ENCODE measurements at places on chromosomes 4 and X.
A peak's percentile ranks its signal among the peaks of the same experiment; 100 is the strongest.

GRCh38 chrX:69076088-69076487 is 89.2 kb downstream of the PJA1 start:
- no peak for DNase-seq

GRCh38 chr4:2322227-2322626 is 60.3 kb upstream of the MXD4 start:
- no peak for DNase-seq

DNA sequence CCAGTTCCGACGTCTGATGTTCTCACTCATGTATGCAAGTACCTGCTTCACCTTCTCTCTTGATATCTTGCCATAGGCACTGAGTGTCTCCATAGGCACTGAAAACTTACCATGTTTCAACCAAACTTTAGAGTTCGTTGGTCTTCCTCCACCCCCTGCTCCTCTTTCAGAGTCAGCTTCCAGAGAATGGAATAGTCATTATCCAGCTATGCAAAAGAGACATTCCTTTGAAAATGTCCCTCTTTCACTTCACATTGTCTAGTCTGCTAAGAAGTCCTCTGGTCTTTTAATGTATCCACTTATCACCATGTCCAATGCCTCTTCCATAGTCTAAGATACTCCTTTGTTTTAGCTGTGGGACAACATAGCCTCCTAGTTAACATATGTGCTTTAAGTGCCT is 566.0 kb upstream of the TENM3 start:
- no peak for DNase-seq

- DNase-seq = no peak
These were observed 14.8 kb downstream of the INTS6L start for GRCh38 chrX:135535077-135535940.

GRCh38 chr4:140858897-140859296 is 102.7 kb upstream of the TBC1D9 start:
- DNase-seq = no peak

- DNase-seq = no peak
These were observed 38.3 kb upstream of the MAPK10 start for GRCh38 chr4:86398187-86398586.

GRCh38 chr4:184479516-184479950 is 5.2 kb upstream of the IRF2 start:
- DNase-seq = no peak

- DNase-seq = peak; percentile 69
These were observed 25.4 kb downstream of the SEC31A start for GRCh38 chr4:82865592-82865991.

DNA sequence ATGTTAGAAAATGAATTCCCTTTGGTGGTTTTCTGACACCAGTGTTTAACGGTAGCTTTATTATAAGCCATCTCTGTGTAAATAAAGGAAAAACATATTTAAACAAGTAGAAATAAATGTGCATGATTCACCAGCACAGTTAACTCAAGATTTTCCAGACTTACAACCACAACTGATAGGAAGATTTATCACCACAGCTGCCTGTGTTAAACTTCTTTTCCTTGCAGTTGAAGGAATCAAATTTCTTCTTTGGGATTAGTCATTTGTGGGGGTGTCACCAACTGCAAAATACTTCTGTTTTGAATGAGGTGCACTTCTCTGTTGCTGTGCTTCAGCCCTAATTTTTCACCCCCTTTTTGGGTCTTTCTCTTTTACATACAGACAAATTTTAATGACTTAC is 128.1 kb upstream of the STK26 start:
- DNase-seq = no peak

DNA sequence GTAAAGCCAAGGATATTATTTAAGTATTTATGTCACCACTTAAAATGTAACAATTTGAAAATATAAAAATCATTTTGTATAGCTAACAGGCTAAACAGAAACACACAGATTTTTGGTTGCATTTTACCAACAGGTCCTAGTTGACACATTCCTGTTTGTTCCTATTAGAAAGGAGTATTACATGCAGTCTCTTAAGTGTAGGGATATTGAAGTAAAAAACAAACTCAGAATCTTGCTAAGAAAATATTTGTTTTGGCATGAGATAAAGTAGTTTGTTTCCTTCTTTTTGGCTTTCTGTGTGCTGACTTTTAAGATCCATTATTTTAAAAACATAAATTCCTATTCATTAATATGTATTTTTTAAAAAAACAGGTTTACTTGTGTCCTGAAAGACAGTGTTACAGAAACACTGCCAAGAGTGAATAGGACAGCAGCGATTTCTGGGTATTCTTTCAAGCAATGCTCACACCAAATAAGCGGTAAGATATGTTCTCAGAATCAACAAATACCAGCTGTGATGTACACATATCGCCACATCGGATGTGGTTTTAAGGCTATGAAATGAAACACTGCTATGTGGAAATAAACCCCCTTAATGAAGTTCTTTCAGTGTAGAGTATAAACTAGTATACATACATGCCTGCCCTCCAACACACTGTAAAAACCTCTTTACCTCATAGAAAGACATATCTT is 6.9 kb downstream of the F11 start:
- no peak for DNase-seq

DNA sequence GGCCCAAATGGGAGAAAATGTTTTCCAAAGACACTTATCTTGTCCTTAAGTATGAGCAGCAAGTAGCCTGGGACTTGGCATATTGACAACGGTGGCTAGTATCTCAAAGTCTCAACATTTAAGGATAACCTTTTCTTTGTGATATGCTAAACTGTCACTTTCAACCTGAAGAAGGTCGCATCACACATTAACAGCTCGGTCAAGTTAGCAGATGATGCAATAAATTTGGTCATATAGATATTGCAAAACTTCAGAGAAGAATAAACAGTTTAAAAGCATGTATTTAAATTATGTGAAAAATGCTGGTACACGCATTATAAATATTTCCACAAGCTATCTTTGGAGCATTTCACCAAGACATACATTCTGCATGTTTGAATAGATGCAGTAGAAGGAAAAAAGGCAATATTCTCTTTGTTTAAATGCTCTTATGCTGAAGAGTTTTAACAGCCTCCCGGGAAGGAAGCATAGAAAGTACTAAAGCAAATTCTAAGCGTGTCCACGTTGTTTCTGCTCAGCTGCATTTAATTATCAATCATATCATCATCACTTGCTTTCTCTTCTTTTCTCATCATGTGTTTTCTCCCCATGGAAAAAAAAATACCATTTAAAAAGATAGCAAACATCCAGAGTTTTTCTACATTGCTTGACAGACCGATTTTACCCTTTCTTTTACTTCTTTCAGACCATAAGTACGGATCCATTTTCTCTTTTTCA is 24.2 kb downstream of the ARHGAP6 start:
- DNase-seq = no peak

GRCh38 chrX:6681521-6682145 is 146.7 kb upstream of the VCX3A start:
- DNase-seq = no peak

DNA sequence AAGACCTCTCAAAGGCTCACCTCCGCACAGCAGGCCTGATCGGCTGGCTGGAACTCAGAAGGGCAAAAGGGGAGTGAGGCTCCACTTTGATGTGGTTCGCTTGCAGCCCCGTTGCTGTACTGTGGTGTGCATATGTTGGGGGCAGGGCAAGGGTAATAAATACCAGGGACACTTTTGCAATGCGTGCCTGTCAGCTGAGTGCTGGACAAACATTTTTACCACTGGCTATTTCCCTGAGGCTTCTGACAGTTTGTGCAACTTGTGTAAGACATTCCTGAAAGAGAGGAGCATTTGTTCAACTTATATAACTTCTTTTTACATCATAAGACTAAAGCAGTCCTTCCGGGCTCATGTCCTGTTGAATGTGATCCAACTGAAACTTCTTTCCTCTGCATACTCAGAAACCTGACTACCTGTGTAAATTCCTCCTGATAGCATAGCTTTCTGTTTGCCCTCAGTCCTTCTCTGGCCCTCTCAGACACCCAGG is 82.3 kb downstream of the SPRY1 start:
- DNase-seq = no peak

- DNase-seq = no peak
These were observed 64.0 kb downstream of the PTTG2 start for GRCh38 chr4:38024206-38024509.

GRCh38 chr4:122733787-122734120 is 1.2 kb downstream of the BBS12 start:
- no peak for DNase-seq

DNA sequence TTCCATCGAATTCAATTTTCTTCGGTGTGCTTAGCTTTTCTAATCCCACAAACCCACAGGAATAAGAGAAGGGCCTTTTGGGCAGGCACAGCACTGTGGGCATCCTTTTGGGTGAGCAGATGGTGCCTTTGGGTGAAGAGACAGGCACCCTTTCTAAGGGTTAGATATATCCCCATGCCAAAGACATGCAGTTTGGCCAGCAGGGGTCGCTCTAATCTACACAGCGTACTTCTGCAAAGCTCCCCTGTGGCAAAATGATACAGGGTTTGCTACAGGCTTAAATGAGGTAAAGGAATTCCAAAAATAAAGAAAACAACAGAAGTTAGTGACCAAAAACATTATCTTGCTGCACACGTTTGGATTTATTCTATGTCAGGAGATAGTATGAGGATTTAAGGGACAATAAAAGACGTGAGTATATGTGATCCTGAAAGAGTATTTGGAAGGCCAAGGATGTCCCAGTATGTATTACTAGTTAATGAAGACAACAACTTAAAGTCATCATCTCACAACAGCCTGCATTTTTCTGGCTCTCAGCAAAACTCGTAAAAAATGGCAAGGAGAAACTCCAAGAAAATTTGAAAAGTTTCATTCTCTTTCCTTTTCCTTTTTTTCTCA is 49.5 kb downstream of the PHEX start:
- DNase-seq = peak; percentile 19

DNA sequence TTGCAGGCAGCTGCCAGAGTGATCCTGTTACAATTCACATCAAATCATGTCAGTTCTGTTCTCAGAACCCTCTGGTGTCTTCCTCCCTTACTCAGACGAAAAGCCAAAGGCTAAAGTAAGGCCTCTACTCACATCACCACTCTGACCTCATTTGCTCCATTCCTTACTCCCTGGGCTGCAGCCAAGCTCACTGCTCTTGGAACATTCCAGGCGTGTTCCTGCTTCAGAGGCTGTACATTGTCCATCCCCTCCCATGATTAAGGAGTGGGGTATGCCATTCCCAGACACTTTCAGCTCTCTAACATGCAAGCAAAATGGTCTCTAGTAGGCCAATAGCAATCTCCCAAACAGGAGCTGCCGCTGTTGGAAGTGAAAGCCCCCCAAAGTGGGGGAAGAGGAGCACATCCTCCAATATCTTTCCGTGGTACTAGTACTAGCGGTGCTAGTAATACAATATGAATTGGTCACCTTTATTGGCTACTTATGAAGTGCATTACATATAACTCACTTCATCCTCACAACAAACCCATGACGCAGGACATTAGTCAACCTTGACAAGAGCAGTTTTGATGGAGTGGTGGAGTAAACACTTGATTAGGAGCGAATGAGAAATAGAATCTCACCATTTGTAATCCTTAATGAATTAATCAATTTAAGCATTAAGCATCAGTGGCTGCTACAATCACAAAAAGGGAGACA is 15.0 kb downstream of the GAB3 start:
- DNase-seq = peak; percentile 42

- DNase-seq = no peak
These were observed 26.7 kb downstream of the PDS5A start for GRCh38 chr4:39950861-39951481.

DNA sequence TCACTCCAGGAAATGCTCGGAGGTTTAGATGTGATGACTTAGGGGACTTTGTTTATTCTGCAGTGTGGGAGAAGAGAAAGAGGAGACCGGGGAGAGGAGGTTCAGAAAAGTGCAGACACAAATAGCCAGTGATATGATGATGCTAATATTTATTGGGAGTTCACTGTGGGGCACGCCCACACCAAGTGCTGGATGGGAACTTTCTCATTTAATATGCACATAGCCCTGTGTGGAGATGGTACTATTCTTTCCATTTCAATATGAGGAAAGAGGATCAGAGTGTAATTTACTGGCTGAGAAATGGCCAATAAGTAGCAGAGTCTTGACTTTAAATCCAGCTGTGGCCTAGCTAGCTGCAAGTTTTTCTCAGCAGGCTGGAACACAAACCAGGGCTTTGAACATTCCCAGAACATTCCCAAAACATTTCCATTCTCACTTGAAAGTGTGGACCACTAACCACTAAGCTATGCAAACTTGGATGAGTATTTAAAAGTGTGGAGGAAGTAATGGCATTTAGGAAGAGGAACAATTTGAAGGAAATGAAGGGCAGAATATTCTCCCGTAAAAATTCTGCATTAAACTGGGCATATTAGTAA is 231.7 kb downstream of the HS3ST1 start:
- DNase-seq = no peak

- no peak for DNase-seq
These were observed 595 bp upstream of the NAP1L2 start for GRCh38 chrX:73215246-73215645.

DNA sequence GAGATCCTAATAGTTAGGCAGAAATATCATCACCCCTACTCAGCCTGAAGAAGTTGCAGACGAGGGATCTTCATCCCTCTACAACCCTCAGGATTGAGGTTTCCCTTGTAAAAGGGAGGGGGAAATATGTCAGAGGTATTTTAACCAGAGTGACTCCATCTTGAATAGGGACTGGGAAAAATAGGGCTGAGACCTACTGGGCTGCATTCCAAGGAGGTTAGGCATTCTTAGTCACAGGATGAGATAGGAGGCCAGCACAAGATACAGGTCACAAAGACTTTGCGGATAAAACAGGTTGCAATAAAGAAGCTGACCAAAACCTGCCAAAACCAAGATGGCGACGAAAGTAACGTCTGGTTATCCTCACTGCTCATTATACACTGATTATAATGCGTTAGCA is 17.5 kb downstream of the IL13RA2 start:
- no peak for DNase-seq

DNA sequence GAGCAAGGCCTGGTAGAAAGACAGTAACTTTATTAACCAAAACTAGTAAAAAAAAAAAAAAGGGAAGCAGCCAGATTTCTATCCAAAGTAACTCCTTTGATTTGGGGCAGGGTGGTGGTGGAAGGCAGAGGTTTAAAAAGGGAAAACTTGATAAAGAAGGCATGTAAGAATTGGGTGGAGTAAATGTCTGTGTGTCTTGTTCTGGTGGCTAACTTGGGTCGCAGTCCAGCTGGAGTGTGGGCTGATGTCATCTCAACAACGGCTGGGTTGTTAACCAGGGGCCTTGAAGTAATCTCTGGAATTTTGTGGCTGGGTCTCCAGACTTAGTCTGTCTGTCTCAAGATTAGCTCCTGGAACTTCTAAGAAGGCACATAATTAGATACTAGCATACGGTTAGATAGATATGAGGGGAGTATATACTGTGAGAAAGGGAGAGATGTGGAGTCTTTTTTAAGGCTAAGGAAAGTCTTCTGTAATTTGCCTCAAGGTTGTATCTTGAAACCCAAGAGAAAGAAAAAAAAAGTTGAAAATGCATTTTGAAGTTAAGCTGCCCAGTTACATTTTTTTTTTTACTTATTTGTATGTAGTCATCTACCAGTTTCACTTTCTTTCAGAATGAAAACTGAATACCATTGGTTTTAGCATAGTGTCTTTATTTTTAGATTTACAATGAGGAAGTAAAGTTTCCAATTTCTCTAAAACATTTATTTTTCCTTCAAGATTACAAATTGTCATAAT is 48.3 kb downstream of the MTHFD2L start:
- DNase-seq = peak; percentile 13

- DNase-seq = no peak
These were observed 23.3 kb upstream of the NPNT start for GRCh38 chr4:105871997-105872396.
